Hindlimb muscle (tissue), 1 donor: ENCODE measurements at places on chromosomes 12 and 14. TPM values are rescaled to one million over a fixed set of nuclear protein-coding genes. Genes with fewer than 3 reads are reported as not detected.

Gene APAF1
- 27.4 TPM for polyA plus RNA-seq

Gene KCNH5
- not detected for polyA plus RNA-seq

Gene CCDC85C
- 4.1 TPM for polyA plus RNA-seq

Gene TBX3
- 34.4 TPM for polyA plus RNA-seq

Gene CCNT1
- 19.9 TPM for polyA plus RNA-seq

Gene FOXM1
- polyA plus RNA-seq: 16.9 TPM

Gene PIWIL1
- polyA plus RNA-seq: 0.09 TPM

Gene CTSG
- polyA plus RNA-seq: 1.6 TPM

Gene SELPLG
- polyA plus RNA-seq: 5.2 TPM

Gene KRT2
- polyA plus RNA-seq: 0.08 TPM

Gene TUNAR
- not detected for polyA plus RNA-seq

Gene CCDC184
- polyA plus RNA-seq: 1.7 TPM

Gene BDKRB2
- polyA plus RNA-seq: 2.5 TPM

Gene GPR132
- polyA plus RNA-seq: 0.84 TPM

Gene WNT5B
- polyA plus RNA-seq: 34.0 TPM

Gene HVCN1
- 4.4 TPM for polyA plus RNA-seq

Gene ARHGAP9
- polyA plus RNA-seq: 8.3 TPM

Gene AQP5
- polyA plus RNA-seq: 0.22 TPM

Gene C12orf43
- polyA plus RNA-seq: 11.9 TPM

Gene GPHN
- 12.4 TPM for polyA plus RNA-seq

Gene ACOT6
- 0.19 TPM for polyA plus RNA-seq

Gene MYBPC1
- polyA plus RNA-seq: 3,488 TPM

Gene NRL
- 1.7 TPM for polyA plus RNA-seq

Gene MANSC1
- polyA plus RNA-seq: 10.3 TPM

Gene C3AR1
- 7.6 TPM for polyA plus RNA-seq

Gene P2RX2
- not detected for polyA plus RNA-seq

Gene RBM23
- polyA plus RNA-seq: 55.8 TPM

Gene ARHGEF25
- 31.7 TPM for polyA plus RNA-seq

Gene HCAR1
- 0.32 TPM for polyA plus RNA-seq

Gene AQP2
- not detected for polyA plus RNA-seq

Gene TDRD9
- 0.08 TPM for polyA plus RNA-seq

Gene RNASE4
- 4.5 TPM for polyA plus RNA-seq

Gene ADIPOR2
- 26.6 TPM for polyA plus RNA-seq

Gene MFAP5
- 89.8 TPM for polyA plus RNA-seq

Gene WBP11
- polyA plus RNA-seq: 57.4 TPM

Gene IFNG-AS1
- polyA plus RNA-seq: 0.72 TPM

Gene PLEKHD1
- polyA plus RNA-seq: 0.62 TPM

Gene GPR162
- 17.6 TPM for polyA plus RNA-seq

Gene CLEC7A
- 4.2 TPM for polyA plus RNA-seq

Gene CCDC38
- polyA plus RNA-seq: not detected

Gene NOXRED1
- polyA plus RNA-seq: 0.48 TPM

Gene CARMIL3
- 0.10 TPM for polyA plus RNA-seq

Gene TMEM233
- polyA plus RNA-seq: 4.9 TPM
